ENCODE measurements at places on chromosomes 6 and 20.

GRCh38 chr20:44552050-44552449, 30.2 kb upstream of the SERINC3 start:
- DNase-seq, result no peak

DNA sequence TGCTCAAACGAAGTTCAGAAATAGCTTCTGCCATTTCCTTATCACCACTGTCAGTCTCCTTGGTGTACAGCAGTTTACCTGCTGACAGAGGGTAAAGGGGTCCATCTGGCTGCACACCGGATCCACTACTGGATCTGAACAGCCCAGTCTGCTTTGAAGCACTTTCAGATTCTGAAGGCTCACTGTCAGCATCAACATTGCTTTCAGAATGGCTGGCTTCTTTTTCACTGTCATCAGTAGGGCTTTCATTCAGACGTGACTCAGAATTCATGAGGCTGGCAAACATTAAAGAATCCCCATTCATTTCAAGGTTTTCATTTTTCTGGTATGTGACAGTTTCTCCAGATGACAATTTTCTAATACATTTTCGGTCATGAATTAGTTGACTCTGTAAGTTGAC, 21.0 kb upstream of the PNISR start:
- DNase-seq, result no peak

GRCh38 chr6:18585032-18585573, 198.0 kb downstream of the RNF144B start:
- DNase-seq, result peak; percentile 57

DNA sequence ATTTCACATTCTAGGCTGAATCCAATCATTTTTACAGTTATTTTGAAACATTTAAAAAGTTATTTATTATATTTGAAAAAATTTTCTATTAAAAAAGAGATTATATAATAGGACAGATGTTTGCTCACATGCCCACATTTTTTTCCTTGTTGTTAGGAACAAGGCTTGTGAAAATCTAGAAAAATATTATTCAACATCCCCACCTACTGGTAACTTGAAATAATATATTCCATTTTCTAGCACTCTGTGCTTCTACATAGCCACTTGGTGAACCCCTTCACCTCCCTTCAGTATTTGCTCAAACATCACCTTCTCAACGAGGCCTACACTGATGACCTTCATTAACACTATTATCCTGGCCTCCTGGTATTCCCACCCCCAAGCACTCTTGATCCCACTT, 18.3 kb upstream of the GPRC6A start:
- peak; percentile 55 for DNase-seq

- DNase-seq, result peak; percentile 60
These were observed 660.4 kb upstream of the FLRT3 start for GRCh38 chr20:14997791-14998190.

- no peak for DNase-seq
These were observed 105.1 kb upstream of the GPR6 start for GRCh38 chr6:109872968-109873545.

DNA sequence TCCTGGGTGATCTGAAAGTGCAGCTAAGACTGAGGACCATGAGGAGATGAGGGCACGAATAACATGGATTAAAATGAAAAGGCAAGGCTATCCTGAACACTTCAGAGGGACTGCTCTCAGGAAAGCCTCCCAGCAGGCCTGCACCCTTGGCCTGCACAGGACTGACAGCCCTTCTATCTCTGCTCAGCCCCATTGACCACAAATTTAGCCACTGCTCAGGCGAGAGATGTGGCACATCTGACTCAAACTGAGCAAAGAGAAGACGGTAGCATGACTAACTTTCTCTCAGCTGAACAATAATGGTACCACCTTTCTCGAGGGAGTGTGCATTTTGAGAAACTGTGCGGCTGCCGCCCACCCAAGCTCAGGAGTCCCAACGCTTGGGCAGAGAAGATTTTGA, 257.5 kb downstream of the ADGB start:
- no peak for DNase-seq

- DNase-seq, result no peak
These were observed 171.3 kb downstream of the HACE1 start for GRCh38 chr6:104688283-104688969.

DNA sequence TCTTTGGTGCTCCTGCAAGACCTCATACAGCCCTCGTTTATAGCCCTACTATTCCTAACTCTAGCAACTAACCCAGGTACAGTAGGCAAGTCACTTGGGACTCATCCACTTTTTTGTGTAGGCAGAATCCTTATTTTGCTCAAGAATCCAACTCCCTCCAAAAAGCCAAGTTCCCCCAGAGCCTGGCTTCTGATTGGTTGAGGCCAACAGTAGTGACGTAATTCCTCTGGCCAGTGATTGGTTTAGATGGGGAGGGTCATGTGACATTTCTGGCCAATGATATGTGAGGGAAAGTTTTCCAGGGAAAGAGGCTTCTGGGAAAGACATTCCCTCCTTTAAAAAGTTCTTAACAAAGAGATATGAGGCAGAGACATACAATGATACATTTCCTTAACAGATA, 32.1 kb downstream of the KIAA1755 start:
- DNase-seq, result no peak

DNA sequence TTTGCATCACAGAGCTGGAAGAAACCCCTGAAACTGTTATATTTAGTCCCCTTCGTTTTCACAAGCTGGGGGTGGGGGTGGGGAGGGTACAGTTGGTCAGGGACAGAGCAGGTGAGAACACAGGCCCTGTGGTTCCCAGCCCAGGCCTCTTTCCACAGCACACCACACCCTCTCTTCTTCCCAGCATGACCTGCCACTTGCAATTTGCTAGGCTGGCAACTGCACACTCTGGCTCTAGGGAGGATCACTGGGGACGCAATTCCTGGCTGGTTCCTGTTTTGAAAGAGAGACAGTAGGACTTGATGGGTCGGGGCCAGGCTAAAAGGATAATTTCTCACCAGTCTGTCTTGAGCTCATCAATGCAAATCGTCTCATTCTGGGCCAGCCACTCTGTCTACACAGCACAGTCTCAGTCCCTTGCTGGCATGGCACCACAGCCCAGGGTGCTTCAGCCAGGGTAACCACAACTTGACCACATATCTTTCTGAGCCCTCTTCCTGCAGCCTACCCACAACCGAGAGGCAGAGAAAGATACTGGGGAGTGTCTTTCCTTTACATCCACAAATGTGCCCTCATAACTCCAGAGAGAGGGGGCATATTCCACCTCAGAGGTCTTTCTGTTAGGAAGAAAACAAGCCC, 41.7 kb upstream of the EMILIN3 start:
- DNase-seq, result no peak
